ENCODE measurements at places on chromosomes 7 and 10. TPM values are rescaled to one million over a fixed set of nuclear protein-coding genes. Genes with fewer than 3 reads are reported as not detected.

The CCDC6 gene
- 41.8 TPM for polyA plus RNA-seq

The CLDN3 gene
- 41.7 TPM for polyA plus RNA-seq

The ZNF467 gene
- polyA plus RNA-seq: 36.3 TPM

The TMEM106B gene
- polyA plus RNA-seq: 89.3 TPM

The TSPAN33 gene
- polyA plus RNA-seq: 63.0 TPM

The ZNF239 gene
- 12.0 TPM for polyA plus RNA-seq

The POP7 gene
- 22.9 TPM for polyA plus RNA-seq

DNA sequence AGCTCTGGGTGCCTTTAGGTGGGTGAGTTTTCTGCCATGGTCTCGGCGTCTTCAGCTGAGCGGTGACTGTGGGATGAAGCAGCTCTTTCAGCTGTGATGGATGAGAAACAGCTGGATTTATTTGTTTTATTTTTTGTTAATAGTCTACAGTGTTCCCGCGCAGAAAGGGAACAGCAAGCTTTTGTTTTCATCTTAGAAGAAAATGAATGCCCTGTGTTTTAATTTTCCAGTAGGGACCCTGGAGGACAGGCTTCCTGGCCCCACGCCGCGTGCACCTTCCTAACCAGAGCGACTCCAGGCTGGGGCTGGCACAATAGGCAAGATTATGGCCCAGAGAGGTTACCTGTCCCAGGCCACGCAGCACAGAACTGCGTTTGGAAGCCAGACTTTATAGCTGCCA, 57.6 kb downstream of the GTF2IRD1 start:
- DNase-seq: no peak

DNA sequence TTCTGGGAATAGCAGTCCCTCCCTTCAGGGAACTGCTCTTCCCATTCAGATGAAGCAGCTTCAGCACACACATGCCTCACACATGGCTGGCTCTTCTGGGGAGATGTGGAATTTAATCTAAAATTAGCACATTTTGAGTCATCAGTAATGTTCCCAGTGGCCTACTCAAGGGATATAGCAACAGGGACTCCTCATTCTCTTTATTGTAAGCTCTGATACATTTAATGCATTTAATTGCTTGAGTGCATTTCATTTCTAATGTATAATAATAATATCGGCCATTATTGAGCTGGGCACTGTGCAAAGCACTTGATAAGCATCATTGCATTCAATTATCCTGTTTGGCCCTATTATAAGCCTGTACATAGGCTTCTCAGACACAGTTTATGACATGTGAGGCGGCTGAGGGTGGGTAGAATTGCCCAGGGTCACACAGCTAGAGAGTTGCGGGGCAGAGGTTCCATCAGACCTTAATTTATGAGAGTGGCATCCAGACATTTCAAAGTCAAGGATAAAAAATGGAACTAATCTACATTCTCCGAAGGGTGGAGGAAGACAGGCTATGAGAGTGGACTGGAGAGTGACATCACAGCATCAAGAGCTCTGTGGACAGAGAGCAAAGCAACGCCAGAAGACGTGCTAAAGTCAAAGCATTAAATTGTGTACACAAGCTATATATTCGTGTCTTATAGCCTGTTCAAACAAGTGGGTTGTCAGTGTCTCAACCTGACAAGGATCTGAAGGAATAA, 76.8 kb downstream of the LANCL2 start:
- no peak for DNase-seq

- no peak for DNase-seq
Measured at GRCh38 chr10:71985542-71986250, 21.5 kb downstream of the CHST3 start.

- no peak for DNase-seq
Measured at GRCh38 chr7:14501436-14501835, 401.1 kb downstream of the DGKB start.

DNA sequence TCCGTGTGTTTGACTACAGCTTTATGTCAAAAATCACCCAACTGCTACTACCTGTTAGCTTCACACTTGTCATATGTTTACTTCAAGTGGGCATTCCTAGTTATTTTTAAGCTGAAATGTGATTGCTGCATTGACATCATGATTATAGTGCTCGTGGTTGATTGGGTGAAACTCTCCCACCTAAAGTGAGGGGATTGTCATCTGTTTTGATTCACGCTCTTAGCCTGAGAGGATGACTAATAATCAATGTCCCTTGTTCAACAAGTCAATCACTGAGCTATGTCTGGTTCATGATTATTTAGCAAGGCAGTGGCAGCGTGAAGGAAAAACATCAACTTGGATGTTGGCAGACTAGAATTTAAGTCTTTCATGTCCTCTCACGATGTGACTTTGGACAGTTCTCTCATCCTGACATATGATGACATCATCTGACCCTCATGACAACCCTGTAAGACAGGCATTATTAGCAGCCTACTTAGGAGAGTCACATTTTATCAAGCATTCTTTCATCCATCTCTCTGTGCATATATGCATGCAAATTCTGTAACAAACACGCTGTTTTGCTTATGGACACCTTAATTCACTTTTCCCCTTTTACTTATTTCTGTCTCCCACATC, 352.6 kb upstream of the ZMIZ1 start:
- DNase-seq: no peak

DNA sequence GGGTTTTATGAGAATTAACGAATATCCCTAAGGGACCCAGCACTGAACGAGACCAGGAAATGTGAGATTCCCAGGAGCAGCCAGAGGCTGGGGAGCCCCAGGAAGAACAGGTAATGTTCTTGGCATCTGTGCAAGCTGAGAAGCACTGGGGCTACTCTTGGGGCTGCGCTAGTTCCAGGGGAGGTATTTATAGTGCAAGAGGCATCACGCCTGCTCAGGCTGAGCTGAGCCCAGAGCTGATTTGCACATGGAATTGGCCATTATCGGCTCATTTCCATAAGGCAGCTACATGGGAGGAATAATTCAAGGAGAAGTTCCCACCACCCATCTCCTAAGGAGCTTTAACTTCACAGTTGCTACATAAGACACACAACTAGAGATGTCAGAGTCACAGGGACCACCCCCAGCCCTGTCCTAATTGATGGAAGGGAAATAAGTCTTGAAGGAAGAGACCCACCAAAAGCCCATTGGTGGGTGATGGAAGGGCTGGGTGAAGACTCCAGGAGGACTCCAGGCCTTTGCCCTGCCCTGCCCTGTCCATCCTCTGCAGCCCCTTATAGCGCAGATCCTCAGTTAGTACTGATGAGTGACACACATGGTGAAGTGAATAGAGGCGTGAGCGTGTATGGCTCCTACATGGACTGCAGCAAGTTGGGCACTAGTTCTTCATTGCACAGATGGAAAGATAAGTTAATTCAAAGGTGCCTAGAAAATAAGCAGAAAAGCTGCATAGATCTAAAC, 178.9 kb downstream of the GRID1 start:
- DNase-seq: no peak

DNA sequence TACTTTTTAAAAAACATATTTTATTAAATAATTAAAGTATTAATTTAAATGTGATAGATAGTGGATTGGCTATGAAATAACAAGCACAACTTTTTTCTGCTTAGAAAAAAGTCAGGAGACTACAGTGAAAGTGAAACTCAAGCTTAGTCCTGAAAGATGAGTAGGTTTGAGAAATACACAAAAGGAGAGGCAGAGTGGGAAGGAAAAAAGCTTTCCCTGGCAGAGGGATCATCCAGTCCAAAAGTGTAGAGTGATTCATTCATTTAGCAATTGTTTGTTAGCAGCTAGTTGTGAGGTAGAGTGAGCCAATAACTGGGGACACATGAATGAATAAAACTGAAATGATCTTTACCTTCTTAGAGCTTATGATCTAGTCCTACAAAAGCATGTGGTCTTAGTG, 93.5 kb downstream of the FOXP2 start:
- DNase-seq: no peak

GRCh38 chr7:98211221-98211675, at the start of gene BHLHA15:
Gene BHLHA15, plus strand, starts transcription at chr7:98211439. Its CDS starts 871 bp downstream, at chr7:98212310.
- DNase-seq: no peak

DNA sequence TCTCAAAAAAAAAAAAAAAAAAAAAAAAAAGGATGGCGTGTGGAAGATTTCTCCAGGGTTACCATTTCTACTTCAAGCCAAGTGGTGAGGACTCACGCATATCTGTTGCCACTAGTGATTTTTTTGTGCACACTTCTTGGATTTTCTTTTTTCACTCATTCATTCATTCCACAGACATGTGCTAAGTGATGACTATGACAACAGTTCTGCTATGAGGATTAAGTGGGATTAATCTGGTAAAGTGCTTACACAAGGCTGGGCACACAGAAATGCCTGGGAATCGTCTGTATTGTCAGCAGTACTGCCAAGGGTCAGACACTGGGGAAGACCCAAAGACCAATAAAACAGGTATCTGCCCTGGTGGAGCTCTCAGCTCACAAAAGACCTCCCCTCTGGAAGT, 6.3 kb upstream of the OPN1SW start:
- DNase-seq: no peak

DNA sequence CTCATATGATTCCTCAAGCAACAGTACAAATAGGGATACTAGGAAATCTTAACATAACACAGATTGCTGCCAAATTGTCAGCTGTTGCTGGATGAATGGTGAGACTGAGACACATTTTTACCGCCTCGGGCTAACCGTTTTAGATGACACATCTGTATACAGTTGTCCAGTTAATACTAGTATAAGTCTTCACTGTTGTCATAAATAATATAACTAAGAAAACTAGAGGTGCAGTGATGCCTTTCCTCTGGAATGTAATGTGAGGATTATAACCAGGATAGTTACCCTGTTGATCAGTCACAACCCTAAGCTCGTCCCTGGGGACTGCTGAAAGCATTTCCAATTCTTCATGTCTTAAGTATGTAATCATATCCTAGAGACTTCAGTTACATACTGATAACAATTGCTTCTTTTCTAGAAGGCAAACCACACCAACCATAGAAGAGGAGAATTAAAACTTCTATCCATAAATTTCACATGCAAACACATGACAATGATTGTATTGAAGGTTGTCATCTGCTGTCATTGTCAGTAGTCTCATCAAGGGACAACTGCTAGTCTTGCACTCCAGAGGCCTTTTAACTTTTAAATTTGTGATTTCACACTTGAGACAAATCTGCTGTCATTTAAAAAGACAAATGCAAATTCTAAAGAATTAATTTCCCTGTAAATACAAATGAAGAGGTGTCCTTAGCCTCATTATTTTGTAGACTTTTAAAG, 100.4 kb upstream of the SEMA3D start:
- DNase-seq: no peak

GRCh38 chr10:26491276-26491675, 53.1 kb downstream of the APBB1IP start:
- no peak for DNase-seq

- no peak for DNase-seq
Measured at GRCh38 chr7:47087866-47088265, 494.0 kb downstream of the TNS3 start.

DNA sequence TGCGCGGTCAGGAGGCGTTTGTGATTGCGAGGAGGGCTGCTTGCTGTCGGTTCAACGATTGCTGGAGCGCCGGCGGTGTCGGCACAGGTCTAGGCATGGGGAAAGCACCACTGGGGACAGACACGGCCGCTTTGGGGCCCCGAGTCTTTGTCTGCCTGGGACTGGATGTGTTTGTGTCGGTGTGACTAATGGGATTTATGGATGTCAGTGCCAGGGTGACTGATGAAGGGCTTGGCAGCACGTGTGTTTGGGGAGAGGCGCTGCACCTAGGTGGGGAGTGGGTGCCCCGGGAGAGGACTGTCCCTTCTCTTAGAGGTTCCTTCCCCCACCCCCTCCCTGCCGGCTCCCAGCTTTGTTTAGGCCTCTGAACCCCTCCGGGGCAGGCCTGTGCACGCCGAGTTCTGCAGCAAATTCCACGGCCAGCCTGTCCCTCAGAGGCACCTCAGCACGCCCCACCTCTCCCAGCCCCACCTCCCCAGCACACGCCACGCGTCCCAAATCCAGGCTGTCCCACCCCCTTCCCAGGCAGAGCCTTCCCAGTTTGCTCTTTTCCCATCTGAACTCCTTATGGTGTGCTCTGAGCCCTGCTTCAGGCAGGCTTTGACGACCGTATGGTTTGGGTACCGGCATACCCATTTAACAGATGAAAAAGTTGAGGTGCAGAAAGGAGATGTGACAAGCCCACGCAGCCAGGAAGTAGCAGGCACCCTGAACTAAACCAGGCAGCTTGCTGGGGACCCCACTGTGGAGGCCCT, 6.4 kb upstream of the TNRC18 start:
- DNase-seq: no peak

GRCh38 chr10:24414597-24414996, 205.7 kb downstream of the KIAA1217 start:
- DNase-seq: no peak

- no peak for DNase-seq
Measured at GRCh38 chr10:84957427-84957826, 629.0 kb downstream of the CCSER2 start.

DNA sequence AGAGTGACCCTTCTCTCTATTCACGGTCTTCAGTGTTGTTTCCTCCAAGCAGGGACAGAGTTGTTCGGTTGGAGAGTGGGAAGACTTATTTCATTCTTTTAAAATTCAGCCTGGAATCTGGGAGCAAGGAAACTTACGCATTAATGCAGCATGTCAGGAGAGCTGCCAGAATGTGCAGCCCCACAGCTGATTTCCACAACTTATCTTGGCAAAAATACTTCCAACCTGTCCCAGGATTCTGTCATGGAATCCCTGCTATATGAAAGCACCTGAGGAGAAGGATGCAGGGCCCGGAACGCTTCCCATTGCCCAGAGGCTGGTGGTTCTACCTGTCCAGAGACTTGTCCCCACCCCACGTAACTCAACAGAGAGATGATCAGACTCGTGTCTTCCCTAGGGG, 86.9 kb upstream of the MKI67 start:
- DNase-seq: no peak

DNA sequence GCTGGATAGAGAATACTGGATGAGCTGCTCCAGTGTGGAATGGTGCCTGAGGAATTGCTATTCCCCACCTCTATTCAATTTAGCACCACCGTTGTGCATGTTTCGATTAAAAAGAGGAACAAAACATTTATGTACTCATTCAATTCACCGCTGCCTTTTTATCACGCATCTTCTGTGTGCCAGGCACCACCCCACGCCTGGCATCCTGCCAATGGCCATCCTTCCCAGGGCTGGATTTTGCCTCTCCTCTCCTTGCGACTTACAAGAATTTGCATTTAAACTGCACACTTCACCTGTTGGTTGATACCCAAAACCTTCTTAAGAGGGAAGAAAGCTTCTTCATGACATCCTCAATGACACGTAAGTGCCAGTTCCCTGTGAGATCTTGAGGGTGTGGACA, 110.2 kb upstream of the DPP6 start:
- no peak for DNase-seq

DNA sequence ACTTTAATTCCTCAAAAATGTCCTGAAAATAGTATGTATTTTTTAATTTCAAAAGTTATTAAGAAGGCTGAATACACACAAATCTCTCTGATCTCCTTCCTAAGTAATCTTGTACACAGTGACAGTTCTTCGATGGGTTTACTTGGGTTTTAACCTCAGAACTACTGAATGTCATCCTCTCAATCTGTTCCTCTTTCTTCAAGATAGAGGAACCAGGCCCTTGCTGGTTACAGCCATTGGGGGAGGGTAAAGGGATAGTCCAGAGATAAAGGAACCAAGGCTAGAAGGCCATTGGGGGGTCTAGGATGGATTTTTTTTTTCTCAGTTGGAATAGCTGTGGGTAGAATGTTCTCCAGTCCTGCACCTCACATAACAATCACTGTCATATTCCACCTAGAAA, 224.9 kb downstream of the SKIDA1 start:
- DNase-seq: no peak
